ENCODE measurements at places on chromosomes 1 and 21.

DNA sequence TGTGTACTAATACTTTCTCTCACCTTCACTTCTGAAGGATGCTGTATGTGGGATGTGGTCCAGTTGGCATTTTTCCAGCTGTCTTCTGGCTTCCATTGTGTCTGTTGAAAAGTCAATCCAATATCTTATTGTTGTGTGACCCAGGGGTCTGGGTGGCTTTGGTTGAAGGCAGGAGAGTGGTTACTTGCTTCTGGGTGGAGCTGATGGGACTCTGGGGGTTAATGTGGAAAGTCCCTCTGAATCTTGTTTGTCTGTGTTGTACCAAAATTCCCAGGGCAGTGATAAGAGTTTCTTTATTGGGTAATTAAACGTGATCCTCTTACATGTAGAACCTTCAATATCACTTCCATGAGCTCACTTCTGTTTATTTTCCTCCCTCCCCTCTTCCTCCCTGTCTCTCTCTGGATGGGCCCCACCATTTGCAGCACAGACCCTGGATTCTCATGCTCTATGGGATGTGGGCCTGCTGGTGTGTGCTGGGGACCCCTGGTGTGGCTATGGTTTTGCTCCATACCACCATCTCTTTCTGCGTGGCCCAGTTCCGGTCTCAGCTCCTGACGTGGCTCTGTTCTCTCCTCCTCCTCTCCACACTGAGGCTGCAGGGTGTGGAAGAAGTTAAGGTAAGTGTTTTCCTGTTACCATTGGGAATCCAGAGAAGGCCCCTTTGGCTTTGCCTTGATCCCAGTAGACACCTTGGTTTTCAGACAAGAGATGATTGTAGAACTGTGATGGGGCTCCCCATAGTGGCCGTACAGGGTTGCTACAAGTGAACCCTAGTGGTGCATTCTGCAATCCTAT lies 71.5 kb downstream of the HHAT start:
- peak; percentile 87 for DNase-seq

DNA sequence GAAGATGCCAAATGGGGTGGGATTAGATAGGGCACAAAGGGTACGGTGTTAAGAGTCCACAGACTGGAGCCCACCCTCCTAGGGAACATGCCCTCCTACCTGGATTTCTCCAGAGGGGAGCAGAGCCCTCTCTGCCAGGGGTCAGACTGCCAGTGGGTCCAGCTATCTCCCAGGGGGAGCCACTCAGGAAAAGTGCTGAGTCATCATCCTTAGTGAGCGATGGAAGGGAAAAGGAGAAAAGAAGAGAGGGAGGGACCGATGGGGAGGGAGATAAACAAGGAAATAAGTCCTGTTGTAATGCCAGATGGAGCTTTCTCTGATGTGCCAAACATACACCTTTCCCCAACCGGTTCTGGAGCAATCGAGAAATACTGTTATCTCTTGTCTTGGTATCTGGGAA lies 30.4 kb upstream of the CYP4B1 start:
- no peak for DNase-seq

DNA sequence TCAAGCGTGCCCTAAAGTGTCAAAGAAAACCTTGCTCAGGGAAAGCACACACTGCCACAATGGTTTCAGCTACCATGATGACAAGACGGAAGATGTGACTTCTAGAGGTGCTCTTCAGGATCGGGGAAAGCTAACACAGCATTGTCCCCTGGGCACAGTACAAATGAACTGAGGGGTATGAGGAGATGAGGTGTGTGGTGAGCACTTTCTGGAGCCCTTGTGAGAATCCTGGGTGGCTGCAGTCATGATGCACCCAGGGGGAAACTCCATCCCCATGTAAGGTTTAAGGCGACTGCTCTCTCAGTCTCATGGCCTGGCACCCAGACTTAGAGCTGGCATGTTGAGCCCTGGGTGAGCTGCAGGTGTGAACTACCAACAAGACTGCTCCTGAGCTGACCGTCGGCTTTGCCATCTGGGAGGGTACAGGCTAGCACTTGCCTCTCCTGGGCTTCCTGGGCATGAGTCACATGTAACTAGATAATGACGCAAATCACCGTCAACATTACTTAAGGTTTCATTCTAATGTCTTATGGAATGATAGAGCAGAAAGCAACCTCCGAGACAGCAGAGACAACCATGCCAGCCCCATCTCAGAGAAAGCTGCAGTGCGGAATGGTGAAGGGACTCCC lies 144.6 kb downstream of the CLIC6 start:
- no peak for DNase-seq

DNA sequence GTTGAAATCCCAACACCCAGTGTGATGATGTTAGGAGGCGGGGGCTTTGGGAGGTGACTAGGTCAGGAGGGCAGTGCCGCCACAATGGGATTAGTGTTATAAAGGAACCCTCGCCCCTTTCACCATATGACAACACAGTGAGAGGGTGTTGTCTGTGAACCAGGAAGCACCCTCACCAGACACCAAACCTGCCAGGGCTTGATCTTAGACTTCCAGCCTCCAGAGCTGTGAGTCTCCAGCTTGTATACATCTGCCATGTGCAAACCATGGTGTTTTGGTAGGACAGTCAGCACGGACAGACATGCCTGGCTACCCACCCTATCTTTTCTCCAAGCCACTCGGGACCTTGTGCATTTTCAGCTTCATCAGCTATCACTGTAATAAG lies 4.0 kb downstream of the TRIM11 start:
- DNase-seq: no peak

DNA sequence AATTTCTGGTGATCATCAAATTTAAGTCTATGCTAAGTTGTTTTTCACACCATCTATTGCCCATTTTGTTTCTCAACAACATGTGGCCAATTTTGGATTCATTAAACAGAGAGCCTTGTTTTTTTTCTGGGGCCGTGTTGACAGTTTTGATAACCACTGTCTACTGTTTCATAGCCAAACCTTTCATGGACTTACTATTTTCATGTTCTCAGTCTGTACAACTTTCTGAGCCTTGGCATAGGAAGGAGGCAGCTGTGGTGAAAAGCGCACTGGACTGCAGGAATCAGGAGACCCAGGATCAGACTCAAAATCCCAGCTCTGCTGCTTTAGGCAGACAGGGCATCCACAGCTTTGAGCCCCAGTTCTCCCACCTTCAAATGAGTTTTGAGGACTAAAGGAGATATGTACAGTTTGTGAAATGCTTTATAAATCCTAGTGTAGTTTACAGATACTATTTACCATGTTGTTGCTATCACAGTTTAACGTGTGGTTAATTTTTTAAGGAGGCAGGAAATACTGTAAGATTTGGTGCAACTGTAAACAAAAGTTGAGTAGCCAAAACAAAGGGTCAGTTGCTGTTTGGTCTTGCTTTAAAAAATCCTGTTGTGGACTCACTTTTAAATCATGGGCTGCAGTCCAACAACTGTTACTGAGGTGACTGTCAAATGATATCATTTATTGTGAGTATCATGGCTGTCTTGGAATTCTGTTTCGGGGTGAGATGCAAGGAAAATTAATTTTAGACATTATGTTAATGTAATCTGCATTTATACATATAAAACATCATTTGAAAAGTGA lies 2.9 kb downstream of the MACO1 start:
- no peak for DNase-seq

DNA sequence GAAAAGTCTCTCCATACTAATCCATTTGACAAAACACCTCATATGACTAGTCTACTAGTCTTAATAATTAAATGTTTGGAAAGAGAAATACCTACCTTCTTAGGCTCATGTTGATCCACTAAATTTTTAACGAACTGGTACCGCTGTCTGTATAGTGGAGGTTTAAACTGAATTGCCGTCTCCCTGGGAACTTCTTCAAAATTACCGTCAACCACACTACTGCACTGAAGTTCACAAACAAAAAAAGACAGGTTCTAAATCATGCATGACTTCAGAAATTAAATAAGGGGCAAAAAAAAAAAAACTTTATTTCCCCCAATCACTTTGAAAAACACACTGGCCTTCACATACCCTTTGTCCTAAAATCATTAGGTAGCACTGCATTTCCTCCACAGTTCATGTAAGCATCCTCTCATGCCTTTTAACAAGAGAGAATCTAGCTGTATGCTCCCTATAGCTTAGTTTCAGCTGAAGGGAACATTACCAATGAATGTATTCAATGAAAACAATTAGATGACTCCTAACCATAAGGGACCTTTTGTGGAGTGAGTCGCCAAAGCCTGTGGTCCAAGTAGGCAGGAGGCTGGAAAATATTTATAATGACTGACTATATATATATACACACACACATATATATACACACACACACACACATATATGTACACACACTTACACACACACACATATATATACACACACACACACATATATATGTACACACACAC lies 3.4 kb downstream of the HENMT1 start:
- DNase-seq: no peak

- no peak for DNase-seq
These were observed 103.7 kb upstream of the PRMT6 start for GRCh38 chr1:106952776-106953175.

DNA sequence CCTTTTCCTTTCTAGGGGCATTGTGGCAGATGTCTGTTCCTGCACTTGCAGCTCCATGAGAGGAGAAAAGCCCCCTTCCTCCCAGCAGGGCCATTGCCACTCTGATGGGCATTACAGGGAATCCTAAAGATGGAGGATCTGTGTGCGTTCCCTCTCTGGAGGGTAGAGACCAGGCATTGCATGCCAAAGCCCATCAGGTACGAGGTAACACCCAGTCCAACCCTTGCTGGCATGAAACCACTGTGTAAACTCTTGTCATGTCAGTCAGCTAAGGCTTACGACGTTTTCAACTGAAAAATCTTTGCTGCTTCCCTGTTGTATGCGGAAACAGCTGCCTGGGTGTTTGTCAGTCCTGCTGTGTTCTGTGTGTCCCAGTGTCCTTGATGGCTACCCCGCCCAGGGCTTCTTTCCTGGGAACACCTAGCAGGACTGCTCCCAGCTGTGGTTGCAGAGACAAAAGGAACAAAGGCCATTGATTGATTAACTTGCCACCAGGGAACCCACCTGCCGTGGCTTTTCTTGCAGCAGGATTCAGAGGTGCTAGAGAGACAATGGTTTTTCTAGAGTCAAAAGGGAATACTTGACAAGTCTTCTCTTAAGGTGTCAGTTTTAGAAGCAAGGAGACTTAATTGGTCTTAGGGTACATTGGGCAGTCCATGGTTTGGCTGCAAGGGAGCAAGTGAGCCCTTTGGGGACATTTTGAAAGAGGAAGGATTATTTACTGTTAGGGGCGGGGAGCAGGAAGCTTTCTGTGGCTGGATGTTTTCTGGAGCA lies 24.6 kb downstream of the B3GALT5 start:
- no peak for DNase-seq

DNA sequence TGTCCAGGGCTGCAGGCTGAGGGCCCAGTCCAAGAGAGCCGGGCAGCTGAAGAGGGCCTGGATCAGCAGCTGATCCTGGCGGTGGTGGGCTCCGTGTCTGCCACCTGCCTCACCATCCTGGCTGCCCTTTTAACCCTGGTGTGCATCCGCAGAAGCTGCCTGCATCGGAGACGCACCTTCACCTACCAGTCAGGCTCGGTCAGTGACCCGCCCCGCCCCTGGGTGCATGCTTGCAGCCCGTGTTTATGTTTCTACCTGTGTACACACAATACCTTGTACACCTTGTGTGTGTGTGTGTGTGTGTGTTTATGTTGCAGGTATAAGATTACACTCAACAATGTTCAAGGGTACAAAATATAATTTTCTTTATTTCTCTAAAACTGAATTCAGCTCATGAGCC lies 13.0 kb downstream of the TIE1 start:
- peak; percentile 44 for DNase-seq

DNA sequence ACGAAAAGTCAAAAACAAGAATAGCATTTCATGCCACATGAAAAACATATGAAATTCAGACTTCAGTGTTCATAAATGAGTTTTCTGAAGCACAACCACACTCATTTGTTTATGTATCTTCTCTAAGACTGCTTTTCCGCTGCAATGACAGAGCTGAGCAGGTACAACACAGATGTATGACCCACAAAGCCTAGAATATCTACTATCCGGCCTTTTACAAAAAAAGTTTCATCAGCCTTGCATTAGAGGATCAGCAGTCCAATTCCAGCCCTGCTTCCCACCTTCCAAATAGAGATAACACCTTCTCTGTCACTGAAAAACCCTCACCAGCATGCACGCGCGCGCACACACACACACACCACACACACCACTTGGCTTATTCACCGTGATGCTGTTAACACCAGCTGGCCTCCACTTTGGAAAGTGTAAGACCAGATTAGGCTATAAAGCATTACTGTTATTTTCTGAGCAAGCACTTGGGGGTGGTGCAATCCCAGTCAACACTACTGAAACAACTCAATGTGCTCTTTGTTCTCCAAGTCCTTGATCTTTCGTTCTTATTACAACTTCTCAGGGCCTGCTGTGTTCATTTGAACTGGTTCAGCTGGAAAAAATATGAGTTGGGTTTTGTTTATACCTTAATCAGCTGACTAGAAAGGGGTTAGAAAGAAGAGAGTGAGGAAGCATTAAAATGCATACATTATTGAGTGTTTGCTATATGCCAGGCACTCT lies 90.0 kb downstream of the GLUL start:
- no peak for DNase-seq

DNA sequence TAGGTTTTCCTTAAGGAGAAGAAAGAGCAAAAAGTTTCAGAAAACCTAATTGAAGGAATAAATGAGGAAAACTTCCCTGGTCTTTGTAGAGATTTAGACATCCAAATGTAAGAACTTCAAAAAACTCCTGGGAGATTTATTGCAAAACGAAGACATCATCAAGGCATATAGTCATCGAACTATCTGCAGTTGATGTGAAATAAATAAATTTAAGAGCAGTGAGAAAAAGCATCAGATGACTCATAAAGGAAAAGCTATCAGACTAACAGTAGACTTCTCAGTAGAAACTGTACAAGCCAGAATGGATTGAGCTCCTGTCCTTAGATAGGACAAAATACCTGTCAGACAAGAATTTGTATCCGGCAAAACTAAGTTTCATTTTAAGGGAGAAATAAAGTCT lies 569.4 kb upstream of the ADAMTS5 start:
- DNase-seq: no peak

GRCh38 chr21:46556802-46557201 lies 48.1 kb downstream of the S100B start:
- DNase-seq: no peak

DNA sequence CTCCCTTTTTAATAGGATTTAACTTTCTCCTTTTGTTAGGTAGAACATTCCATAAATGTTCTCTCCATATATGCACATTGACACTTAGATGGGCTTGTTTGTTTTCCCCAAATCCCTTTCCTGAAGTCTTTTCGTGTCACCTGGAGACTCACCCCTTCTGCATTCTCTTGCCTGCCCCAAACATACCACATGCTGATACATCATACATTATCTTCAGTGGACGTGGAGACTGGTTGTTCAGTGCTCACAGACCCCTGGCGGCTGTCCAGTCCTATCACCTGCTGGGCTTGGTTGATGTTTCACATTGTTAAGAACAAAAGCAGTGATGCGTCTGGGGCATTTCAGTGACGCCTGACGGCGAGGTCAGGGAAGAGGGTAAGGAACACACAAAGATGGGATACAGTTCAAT lies 22.2 kb downstream of the FMOD start:
- DNase-seq: no peak

- DNase-seq: no peak
These were observed 222.9 kb upstream of the KCNK2 start for GRCh38 chr1:214859647-214860046.

DNA sequence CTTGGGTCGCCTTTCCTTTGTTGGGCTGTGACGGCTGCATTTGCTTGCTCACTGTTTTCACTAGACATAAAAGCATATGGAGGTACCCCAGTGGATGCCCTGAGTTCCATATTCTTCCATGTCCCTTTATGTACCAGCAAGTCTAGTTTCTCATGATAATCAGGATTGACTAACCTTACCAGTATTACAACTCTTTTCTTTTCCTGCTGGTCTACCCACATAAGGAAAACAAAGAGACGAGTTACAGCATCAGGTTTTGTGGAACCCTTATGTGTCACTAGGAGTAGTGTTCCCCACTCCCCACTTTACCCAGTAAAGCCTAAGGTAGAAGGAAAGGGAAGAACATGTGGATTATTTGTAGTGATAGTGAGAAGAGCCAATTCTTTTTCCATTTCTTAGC lies 16.4 kb upstream of the CENPF start:
- DNase-seq: peak; percentile 68

Data from T47D (cell line).